ENCODE measurements at places on chromosomes 13 and 19. TPM values are rescaled to one million over a fixed set of nuclear protein-coding genes. Genes with fewer than 3 reads are reported as not detected.

- peak; percentile 71 for DNase-seq
These were observed 9.8 kb downstream of the PARP4 start for GRCh38 chr13:24502533-24503378.

DNA sequence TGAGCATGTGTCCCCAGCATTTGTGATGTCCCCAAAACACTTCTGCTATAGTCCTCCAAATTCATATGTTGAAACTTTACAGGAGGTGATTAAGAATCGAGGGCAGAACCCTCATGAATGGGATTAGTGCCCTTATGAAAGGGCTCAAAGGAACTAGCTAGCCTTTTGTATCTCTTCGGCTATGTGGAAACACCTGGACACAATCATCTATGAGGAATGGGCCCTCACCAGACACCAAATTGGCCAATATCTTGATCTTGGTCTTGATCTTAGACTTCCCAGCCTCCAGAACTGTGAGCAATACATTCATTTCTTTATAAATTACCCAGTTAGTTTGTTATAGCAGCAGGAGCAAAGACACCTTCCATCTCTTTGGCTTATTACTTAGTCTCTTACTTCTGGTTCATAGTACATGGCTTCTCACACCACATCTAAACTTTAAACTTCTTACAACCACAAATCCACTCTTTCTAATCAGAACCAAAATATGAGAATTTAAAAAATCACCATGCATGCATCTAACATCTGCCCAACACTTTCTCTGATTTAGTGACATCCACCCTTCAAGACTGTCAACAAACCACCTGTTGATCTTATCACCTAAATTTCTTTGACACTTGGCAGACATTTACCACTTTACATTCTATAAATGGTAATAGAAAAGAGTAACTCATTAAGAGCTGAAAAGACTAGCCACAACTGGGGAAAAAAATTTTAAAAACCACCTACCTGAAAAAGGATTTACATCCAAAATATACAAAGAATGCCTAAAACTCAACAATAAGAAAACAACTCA, 6.7 kb upstream of the SERPINE3 start:
- no peak for DNase-seq

Gene PSG1
- total RNA-seq = 1.4 TPM

- DNase-seq = peak; percentile 78
These were observed 2.5 kb downstream of the ZNF430 start for GRCh38 chr19:21022996-21023395.

Gene NR1H2
- total RNA-seq = 99.2 TPM

- peak; percentile 36 for DNase-seq
These were observed 17.7 kb downstream of the INTS6 start for GRCh38 chr13:51435002-51435578.

DNA sequence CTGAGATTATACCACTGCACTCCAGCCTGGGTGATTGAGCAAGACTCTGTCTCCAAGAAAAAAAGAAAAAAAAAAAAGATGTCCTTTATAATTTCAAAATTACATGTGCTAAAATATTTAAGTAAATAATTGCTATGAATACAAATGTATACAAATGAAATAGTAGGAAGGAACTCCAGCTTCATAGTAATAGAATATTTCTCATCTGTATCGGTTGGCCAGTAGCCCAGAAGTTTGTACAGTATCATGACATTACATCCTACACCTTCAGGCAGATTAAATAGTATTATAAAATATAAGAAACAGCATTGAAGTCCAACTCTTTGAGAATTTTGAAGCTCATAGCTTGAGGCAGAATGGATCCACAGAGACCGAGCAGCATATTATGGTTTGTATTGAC, 36.5 kb upstream of the CLDN10 start:
- no peak for DNase-seq

GRCh38 chr19:39126312-39127187, 964 bp downstream of the PAK4 start:
- peak; percentile 20 for DNase-seq

DNA sequence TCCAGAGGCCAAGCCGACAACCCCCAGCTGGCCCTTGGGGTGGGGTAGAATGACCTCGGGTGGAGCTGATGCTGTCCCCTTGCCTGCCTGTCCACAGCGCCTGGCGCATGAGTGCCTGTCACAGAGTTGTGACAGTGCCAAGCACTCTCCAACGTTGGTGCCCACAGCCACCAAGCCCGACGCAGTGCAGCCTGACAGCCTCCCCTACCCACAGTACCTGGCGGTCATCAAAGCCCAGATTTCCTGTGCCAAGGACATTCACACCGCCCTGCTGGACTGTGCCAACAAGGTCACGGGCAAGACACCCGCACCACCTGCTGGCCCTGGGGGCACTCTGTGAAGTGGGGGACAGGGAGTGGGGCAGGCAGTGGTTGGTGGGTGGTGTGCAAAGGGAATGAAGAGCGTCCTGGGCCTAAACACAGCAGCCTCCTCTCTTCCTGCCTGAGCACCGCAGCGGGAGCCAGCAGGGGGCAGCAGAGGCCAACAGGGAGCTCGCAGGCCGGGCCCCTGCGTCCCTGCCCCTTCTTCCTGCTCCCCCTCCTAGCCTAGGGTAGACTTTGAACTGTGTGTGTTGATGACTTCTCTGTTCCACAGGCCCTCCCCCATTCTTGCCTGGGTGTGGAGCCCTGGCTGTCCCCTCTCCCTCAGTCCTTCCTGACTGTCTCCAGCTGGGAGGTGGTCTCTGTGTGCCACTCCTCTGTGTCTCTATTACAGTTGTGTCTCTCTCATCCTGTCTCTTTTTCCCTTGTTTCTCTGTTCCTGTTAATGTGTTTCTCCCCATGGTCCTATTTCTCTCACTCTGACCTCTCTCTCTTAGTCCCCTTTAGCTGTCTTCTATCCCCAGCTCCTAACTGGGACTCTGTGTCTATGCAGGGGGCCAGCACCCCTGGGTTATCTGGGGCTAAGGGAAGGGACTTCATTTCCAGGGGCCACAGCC, 6.5 kb downstream of the MED29 start:
- peak; percentile 78 for DNase-seq

DNA sequence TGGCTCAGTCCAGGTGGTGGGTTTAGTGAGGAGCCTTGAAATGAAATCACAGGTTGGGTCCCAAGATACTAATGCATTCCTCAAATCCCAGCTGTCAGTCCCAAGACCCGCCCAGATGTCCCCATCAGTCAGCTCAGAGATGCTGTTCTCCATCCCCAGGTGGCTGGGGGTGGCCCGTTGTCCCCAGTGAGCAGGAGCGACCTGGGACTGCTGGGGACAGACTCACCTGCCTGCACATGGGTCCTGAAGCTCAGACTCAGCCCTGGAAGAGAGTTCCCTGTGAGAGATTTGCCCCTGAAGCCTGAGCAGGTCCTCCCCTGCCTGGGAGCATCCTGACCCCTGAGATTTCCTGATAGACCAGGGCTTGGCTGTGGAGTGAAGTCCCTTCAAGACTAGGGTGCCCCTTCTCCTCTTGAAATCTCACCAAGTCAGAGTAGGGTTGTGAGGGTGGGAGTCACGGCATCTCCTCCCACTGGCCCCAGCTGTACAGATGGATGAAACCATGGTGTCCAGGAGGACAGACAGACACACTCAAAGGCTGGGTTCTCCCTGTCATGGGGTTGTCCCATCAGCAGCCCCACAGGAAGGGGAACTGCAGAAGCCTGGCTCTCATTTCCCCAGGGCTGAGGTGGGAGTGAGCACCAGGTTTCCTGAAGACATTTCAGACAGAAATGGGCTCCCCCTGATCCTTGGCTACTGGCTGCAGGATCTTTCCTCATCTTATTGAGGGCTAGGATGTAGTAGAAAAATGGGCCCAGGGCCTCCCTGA, 14.4 kb downstream of the LILRA5 start:
- no peak for DNase-seq

DNA sequence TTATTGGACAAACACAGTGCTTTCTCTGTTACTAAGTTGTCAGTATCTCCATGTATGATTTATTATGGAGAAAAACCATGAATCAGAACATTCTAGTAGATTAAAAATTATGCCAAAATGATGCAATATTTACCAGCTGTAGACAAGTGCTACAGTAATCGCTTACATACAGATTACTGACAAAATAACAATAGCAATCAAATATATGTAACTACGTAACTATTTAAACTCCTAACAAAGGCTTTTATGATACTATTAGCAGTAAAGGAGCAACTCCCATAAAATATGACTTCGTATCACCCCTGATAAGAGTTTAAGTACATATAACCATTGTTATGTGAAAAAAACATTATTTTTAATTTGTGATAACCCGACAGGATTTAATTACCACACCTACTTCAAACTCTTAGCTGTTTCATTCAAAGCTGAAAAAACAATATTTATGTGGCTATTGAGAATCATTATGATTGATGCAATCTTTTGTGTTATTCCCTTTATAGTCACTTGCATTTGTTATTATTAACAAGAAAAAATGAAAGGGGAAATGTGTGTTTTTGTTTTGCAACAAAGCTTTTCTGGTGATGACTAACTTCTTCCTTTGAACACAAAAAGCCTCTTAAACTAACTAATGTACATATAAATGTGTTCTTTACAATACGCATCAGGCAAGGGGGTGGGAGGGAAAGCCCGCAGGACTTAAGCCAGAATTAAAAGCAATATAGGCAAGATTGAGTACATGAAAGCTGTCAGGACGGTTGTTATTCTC, 147.4 kb downstream of the ABCC4 start:
- DNase-seq = no peak

- peak; percentile 99 for DNase-seq
These were observed 50.6 kb downstream of the DPF1 start for GRCh38 chr19:38173291-38174041.

- no peak for DNase-seq
These were observed 344.1 kb downstream of the UQCRFS1 start for GRCh38 chr19:28868836-28869235.

Gene EFNA2
- 0.13 TPM for total RNA-seq

DNA sequence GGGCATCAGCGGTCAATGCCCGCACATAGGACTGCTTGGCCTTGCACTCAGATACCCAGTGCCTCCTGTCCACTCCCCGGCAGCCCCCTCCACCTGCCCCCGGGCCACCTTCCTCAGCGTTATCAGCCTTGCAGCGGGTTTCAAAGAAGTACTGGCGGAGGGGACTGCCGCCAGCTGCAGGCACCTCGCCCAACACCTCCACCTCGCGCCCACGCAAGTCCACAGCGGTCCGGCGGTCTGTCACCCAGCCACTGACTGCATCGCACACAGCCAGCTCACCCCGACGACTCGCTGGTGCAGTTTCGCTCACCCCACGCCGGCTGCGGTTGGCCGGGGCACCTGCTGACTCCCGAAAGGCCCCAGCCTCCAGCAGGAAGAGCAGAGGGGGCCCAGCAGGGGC, 3.2 kb downstream of the NTF4 start:
- DNase-seq = no peak

Gene ZNF681
- 4.5 TPM for total RNA-seq

DNA sequence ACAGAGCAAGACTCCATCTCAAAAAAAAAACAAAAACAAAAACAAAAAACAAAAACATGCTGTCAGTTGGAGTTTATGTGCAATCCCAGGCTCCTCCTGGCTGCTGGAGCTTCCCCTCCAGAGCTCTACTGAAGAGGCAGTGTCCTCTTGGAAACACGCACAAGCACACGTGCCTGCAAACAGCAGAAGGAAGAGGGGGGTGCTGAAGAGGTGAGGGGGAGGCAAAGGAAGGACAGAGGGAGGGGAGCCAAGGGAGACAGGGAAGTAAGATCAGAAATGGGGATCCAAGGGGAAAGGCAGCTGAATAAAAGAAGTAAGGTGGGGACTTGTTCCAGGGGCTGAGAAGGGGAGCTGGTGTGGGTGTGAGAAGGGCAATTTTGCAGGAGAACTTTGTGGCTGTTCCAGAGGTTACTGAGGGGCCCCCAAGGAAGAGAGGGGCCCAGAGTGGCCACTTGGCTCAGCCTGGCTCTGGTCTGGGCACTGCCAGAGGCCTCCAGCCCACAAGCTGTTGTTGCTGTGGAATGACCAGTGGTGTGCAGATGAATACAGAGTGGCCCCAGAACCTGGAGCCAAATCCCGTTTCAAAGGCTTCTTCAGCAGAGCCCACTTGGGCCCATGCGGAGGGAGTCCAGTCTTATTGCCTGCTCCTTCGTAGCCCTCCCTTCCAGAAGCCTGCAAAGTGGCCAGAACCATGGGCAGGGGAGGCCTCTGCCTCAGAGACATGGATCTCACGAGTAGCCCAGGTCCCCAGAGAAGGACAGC, 34.4 kb downstream of the LYL1 start:
- DNase-seq = no peak

Gene ONECUT3
- 0.06 TPM for total RNA-seq

GRCh38 chr19:8023371-8023770, 17.9 kb upstream of the ELAVL1 start:
- no peak for DNase-seq

- DNase-seq = no peak
These were observed 22.9 kb downstream of the COG3 start for GRCh38 chr13:45487604-45488003.

Data from LHCN-M2 (cell line).